Activated naive CD8-positive, alpha-beta T cell treated with anti-CD3 and anti-CD28 coated beads, Interleukin-2, amount 10 ng/mL, durations not matched to agents 7 days and 5 days (primary cell): ENCODE measurements at places on chromosomes 13 and 19. TPM values are rescaled to one million over a fixed set of nuclear protein-coding genes. Genes with fewer than 3 reads are reported as not detected.

Gene VSTM1
- total RNA-seq, result not detected

Gene N4BP2L1
- 48.4 TPM for total RNA-seq

Gene CHST8
- not detected for total RNA-seq

Gene DEDD2
- total RNA-seq, result 41.3 TPM

Gene IZUMO4
- total RNA-seq, result 16.0 TPM

Gene RYR1
- total RNA-seq, result 3.5 TPM

Gene CALR3
- total RNA-seq, result not detected

Gene SYT5
- total RNA-seq, result not detected

Gene ZFP28
- 12.2 TPM for total RNA-seq

Gene KLF2
- 193 TPM for total RNA-seq

Gene EPSTI1
- total RNA-seq, result 95.5 TPM

Gene LILRA6
- total RNA-seq, result 0.60 TPM

Gene PGLYRP1
- total RNA-seq, result not detected

Gene PRX
- 2.5 TPM for total RNA-seq

Gene XRCC1
- total RNA-seq, result 43.2 TPM

Gene RGL3
- total RNA-seq, result not detected

Gene NCR1
- 0.34 TPM for total RNA-seq

Gene ANKLE1
- total RNA-seq, result 5.8 TPM

Gene ZNF723
- not detected for total RNA-seq

Gene ZNF480
- total RNA-seq, result 19.5 TPM

Gene CAPN12
- 26.4 TPM for total RNA-seq

Gene CDX2
- not detected for total RNA-seq

Gene DDA1
- total RNA-seq, result 46.7 TPM

Gene ZNF226
- total RNA-seq, result 28.0 TPM

Gene MEIOSIN
- not detected for total RNA-seq

Gene FIZ1
- 16.0 TPM for total RNA-seq

Gene SBK2
- not detected for total RNA-seq

Gene PDX1
- total RNA-seq, result not detected

Gene GIPR
- 18.4 TPM for total RNA-seq

Gene TMC4
- 3.0 TPM for total RNA-seq

Gene PPP1R12C
- 147 TPM for total RNA-seq

Gene PSG3
- total RNA-seq, result not detected

Gene PCDH9
- 0.14 TPM for total RNA-seq
